Lower leg skin (tissue), 4 donors: ENCODE measurements at places on chromosomes 13 and 19. TPM values are rescaled to one million over a fixed set of nuclear protein-coding genes. Genes with fewer than 3 reads are reported as not detected.
A peak's percentile ranks its signal among the peaks of the same experiment; 100 is the strongest.

GRCh38 chr19:29546583-29547190 is 20.9 kb downstream of the VSTM2B start:
- peak; percentile 70 for DNase-seq

DNA sequence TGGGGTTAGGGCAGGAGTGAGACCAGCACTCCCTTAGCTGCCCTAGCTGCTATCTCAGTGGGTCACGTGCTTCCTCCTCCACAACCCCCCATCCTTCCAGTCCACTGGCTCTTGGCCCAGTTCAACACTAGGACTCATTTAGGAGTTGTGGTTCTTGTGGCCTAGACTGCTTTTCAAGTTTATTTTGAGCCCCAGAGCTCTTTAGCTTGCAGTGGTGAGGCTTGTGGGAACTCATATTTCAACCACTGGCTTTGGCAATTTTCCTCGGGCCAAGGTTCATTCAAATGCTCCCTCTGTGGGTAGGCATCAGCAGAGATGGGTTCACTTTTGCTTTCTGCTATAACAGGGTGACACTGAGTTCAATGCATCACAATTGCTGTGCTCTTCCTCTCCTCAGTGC is 436.2 kb upstream of the SLITRK5 start:
- no peak for DNase-seq

GRCh38 chr19:12886969-12887747 is at the start of gene KLF1:
KLF1 (minus strand) TSS chr19:12887201; CDS start chr19:12887140, 61 bp downstream.
- no peak for DNase-seq

RINL gene
- 5.5 TPM for total RNA-seq
